ENCODE measurements at places on chromosomes 4 and X.

DNA sequence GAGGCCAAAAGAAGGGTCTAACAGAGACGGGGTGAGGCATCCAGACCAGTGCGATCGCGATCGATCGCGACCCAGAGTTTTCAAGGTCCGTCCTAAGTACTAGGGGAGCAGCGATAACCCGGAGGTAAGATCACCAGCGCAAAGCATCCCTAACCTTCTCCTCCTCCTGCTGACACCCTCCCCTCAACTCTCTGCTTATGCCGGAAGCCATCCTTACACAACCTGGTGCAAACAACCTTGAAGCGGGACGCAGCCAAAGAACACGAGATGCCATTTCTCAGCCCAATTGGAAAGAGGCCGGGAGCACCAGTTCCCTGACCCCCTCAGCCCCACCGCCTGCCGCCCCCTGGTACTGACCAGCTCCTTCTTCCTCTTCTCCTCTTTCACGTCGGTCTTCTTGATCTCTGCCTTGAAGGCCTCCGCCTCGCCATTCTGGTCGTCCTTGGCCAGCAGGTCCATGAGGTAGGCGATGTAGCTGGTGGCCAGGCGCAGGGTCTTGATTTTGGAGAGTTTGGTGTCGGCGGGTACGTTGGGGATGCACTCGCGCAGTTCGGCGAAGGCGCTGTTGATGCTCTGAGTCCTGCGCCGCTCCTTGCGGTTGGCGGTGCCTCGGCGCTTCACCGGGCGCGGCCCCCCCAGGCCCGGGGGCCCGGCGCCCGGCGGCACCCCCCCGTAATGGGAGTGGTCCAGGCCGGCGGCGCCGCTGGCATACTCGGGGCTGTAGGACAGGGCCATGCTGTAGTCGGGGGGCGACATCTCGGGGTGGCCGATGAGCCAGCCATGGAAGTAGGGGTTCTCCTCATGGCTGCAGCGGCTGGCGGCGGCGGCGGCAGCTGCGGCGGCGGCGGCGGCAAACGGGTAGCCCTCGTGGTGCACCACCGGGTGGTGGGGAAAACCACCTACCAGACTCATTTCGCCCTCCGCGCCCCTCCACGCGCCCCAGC is 1.4 kb downstream of the HAND2 start:
- DNase-seq: no peak

DNA sequence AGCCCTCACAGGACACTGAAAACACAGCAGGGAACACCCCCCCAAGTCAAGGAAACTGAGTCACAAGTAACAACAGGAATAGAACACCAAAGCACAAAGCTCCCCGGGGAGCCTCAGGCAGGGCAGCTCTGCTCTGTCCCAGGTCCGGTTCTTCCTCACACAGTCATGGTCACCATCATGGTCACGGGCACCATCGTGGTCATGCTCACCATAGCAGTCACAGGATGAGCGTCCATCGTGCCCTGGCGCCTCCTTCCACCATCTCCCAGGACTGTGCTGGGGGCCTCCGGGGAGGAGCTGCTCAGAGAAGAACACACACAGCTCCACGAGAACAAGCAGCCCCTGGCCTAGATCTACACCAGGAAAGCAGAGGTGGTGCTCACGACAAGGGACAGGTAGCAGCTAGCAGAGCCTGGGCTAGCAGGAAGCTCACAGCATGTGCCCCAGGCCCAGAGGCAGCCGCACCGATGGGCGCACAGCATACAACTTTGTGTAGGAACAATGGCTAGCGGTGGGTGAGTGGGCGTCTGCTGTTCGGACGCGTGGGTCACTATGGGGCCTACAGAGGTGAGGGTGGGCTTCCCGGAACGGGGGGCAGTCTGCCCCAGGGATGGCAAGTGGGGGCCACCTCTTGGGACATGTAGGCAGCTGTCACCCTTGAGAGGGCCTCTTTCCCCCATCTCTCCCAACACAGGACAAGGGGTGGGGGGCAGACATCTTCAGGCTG is 3.4 kb downstream of the PNMA6F start:
- no peak for DNase-seq

- no peak for DNase-seq
Measured at GRCh38 chr4:170093973-170094535, 4.3 kb upstream of the AADAT start.

- no peak for DNase-seq
Measured at GRCh38 chrX:155544881-155545280, 67.9 kb downstream of the TMLHE start.

- no peak for DNase-seq
Measured at GRCh38 chrX:136627409-136627808, 20.5 kb upstream of the CD40LG start.

DNA sequence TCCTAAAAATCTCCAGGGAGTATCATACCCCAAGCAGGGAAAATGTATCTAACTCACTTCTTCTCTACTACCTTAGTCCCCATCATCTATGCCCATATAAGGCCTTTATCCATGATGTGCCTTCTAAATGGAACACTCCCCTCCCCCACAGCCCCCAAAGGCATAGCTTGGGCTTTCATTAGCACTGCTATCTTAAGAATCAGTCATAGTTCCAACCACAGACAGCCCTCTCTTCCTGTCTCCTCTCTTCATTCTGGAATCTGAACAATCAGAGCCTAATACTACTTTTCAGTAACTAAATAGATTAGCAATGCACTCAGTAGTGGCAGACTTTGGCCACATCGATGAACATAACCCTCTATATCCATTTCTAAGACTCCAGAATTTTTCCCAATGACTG is 313.2 kb upstream of the DKK2 start:
- DNase-seq: no peak

DNA sequence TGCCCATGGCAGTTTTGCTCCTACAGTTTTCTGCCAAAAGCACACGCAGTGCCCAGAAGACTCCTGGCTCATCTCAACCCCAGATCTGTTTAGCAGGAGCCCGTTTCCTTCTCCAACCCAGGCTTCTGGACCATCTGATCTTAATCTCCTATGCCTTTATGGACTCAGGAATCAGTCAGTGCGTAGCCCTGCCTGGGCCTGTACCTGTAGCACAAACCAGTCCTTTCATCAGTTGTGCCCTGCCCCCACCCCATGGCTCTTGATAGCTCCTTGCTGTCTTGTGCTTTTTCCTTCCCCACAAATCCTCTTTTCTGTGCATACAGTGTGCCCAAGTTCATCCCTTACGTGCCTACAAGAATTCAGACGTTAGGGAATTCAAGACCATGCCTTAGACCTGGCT is 1.5 kb downstream of the ZNF718 start:
- DNase-seq: no peak

- DNase-seq: no peak
Measured at GRCh38 chrX:15165832-15166231, 104.1 kb downstream of the ASB9 start.

DNA sequence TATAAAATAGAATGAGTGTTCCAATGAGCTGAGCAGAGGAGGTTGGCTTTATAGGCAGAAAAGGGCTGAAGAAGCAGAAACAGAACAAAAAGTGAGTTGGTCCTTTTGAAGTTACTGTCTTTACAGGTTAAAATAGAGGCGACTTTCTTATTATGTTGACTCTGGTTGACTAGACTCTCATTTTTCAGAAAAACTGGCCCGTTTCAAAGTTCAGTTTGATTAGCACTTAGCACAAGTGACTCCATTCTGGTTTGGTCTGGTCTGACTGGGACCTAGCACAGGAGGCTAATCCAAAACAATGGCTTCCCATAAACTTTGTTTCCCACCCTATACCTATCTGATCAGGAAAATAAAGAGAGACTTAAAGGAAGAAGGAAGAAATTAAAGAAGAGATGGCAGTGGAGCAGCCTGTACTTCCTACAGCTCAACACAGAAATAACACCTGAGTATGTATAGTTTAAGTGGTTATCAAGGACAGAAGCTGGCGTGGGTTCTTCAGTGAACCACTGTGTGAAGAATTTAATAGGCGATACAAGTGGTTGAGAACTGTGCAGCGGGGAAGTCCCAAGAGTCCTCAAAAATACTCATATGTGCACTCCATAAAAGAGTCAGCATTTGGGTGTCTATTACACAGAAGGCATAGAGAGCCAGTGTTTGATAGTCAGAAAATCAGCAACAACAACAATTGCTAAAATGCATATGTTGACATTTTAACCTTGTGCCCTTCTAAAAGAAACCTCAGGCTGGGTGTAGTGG is 554.8 kb upstream of the HTR2C start:
- no peak for DNase-seq

- DNase-seq: no peak
Measured at GRCh38 chrX:154355094-154355775, 19.2 kb downstream of the FLNA start.

DNA sequence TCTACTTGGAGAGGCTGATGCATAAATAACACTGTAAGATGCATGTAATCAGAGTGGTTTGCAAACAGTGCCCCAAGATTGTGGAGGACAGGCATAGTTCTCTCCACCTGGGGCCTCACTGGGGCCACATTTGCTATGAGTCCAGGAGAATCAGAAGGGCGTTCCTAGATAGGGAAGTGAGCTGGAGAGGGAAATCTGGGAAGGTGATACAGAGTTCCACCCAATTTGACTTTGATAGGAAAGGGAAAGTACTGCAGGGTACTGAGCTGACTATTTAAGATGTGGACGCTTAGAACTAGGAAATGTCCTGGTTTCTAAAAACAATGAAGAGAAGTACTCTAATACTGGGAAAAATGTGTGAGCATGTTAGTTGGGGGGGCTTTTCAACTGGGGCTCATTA is 33.9 kb downstream of the FAM9C start:
- DNase-seq: no peak

DNA sequence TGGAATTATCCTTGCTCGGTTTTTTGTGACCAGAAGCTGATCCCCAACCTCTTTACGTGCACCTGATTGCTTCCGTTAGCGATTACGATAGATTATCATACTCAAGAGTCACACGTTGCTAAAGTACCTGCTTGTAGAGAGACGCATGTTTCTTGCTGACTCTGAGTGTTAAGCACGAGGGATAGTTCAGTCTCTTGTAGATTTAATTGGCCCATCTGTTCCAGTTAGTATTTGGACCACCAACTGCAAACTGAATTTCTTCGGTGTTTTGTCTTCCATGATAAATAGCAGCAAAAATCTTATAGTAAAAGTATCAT is 516 bp upstream of the COX18 start:
- no peak for DNase-seq

DNA sequence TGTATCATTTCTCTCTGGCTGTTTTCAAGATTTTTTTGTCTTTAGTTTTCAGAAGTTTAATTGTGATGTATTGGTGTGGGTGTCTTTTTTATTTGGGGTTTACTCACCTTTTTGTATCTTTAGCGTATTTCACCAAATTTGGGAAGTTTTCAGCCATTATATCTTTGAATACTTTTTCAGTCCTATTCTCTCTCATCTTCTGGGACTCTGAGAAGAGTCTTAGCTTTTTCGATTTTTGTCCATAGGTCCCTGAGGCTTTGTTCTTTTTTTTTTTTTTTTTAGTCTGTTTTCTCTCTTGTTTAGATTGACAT is 23.8 kb downstream of the KDM6A start:
- DNase-seq: no peak

DNA sequence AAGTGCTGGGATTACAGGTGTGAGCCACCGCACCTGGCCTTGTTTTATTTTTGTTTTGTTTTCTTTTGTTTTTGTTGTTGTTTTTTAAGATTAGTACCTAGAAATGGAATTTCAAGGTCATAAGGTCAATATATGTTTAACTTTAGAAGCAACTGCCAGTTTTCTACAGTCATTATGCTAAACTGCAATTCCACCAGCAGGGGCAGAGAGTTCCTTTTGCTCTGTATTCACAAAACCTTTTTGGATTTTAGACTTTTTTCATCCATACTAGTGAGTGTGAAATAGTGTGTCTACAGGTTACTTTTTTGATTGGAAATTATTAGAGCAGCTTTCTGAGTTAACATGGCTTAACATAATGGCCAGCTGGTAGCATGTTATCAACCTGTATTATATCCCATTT is 580.6 kb downstream of the TRIML1 start:
- no peak for DNase-seq

- DNase-seq: no peak
Measured at GRCh38 chr4:119172223-119172622, 36.6 kb downstream of the MYOZ2 start.

- no peak for DNase-seq
Measured at GRCh38 chr4:988726-989721, 2.2 kb downstream of the IDUA start.

- no peak for DNase-seq
Measured at GRCh38 chrX:22122510-22122909, 90.4 kb downstream of the PHEX start.

GRCh38 chr4:88759039-88759894 is 61.6 kb upstream of the NAP1L5 start:
- no peak for DNase-seq

- DNase-seq: no peak
Measured at GRCh38 chr4:156439576-156440200, 486.0 kb upstream of the CTSO start.

DNA sequence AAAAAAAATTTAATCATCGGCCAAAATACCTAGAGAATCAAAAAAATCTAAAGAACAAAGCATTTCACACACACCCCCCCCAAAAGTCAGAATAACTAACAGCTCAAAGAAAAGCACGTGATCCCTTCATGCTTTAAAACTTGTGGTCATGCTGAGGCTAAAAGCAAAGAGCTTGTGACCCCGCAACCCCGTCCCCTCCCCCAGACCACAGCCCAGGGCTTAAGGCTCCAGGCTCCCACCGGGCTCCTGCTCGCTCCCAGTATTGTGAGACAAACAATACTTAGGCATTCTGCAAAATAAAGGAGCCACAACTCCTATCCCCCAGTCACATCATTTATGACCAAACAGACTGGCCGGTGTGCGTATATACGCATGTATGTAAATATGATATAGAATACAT is 62.1 kb upstream of the CCDC160 start:
- no peak for DNase-seq

GRCh38 chr4:95180531-95181242 is 368.1 kb downstream of the UNC5C start:
- no peak for DNase-seq

DNA sequence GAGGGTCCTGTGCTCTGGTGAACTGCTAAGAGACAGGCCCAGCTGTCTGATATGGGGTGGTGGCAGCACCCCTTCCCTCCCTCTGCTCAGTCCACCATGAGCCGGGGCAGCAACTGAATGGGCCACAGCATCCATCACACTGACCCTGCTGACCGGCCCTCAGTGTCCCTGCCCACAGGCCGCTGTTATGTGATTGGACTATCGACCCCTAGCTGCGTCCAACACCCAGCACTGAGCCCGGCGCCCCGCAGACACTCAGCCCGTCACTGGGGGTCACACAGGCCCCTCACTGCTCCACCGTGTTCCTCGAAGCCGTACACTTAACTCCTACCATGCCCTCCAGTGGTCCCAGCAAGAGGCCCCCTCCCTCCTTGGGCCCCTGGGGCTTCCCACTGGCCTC is 88.8 kb upstream of the PSAPL1 start:
- DNase-seq: no peak

DNA sequence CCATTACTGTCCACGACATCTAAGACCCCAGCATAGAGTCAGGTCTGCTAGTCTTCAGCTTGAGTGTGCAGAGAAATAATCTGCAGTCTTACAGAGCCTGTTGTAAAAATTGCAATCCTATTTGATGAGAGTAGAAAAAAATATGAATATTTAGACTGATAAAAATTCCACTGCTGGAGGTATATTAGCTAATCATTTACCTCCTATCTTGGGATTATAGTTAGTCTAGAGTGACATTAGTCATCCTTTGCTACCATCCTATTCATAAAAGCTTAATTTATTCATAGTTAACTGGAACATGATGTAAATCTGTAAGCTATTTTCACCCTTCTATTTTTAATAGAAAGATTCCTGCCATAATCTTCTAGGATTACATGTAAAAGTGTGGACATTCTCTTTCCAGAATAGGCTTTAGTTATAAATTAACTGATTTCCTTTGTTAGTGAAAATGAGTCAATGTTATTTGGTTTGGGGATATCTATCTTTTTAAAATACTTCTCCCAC is 26.7 kb downstream of the C4orf54 start:
- no peak for DNase-seq

GRCh38 chr4:185859111-185859510 is 47.1 kb upstream of the SORBS2 start:
- no peak for DNase-seq

Data from stimulated activated CD8-positive, alpha-beta memory T cell treated with anti-CD3 and anti-CD28 coated beads, Interleukin-2, amount 100 ng/mL, for 48 hours (primary cell).